GM12891 (cell line): ENCODE measurements at places on chromosomes 16 and 17.

GRCh38 chr16:59342669-59343068, 608.6 kb upstream of the GOT2 start:
- no peak for DNase-seq

DNA sequence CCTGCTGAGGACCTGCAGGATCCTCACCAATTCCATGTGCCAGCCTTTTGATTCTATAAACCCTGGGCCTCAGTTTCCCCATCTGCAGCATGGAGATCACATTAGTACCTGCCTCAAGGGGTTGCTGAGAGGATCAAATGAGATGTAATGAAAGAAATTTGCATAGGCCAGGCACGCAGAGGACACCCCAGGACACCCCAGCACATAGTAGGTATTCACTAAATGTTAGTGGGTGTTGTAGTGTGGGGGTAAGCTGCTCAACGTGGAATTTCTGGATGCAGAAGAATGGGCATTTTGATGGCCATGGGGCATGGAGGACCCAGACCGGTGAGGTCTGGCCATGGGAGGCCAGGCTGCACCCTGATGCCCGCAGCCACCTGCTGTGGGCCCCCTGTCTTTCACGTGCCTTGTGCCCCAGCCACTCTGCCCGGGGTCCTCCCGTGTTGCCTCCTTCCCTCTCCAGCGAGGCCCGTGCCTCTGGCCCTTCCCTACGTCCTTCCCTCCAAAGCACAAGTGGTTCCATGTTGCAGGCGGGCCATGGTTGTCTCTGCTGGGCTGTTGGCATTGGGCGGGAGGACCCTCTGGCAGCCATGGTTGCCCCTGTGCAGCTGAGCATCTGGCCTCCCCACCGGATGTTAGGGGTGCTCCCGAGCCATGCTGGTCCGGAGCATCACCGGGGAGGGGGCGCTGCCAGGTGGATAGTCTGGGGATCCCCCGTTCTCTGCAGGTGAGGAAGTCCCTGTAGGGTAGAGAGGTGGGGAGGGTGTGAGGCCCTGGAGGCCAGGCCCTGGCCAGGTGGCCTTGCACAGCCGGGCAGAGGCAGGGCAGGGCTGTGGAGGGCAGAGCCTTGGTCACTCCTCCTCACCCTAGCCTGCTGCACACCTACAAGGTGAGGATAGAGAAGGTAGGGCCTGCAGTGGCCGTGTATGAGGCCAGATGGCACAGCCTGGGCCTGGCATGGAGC, 8.6 kb downstream of the MAP2K3 start:
- no peak for DNase-seq

- DNase-seq = no peak
Observed at GRCh38 chr17:57370619-57371018, 114.3 kb downstream of the MSI2 start.

- DNase-seq = no peak
Observed at GRCh38 chr16:10635365-10636021, 55.1 kb upstream of the EMP2 start.

DNA sequence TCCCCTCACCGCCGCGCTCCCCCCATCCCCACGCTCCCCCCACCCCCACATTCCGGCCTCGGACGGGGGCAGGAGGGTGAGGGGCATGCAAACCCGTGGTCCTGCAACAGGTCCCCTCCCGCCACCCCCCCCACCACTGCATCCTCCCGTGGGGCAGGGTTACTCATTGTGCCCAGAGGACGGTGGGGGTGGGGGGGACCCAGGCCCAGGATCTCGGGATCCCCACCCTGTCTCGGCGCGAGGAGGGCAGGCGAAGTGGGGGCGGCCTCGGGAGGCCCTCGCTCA, 8.5 kb downstream of the SLC22A31 start:
- no peak for DNase-seq

DNA sequence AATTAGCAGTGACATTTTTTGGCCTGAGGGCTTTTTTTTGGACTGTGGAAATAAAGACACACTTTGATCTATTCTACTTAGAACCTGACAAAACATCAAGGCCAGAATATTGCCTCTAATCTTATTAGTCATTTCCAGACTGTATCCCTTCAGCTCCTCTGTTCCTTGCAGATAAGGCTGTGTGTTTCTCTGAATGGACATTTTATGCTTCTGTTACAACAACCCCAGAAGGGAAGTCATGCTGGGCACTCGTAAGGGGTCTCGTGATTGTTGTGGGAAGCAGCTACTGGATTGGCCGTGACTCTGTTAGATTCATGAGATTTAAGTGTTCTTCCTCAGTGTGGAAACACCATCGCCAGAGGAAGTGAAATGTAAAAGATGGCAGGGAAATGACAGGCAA, 31.6 kb upstream of the HS3ST2 start:
- DNase-seq = no peak

- no peak for DNase-seq
Observed at GRCh38 chr16:9088848-9089247, 2.6 kb upstream of the HAPSTR1 start.

- DNase-seq = no peak
Observed at GRCh38 chr16:55282441-55282840, 41.6 kb upstream of the IRX6 start.

DNA sequence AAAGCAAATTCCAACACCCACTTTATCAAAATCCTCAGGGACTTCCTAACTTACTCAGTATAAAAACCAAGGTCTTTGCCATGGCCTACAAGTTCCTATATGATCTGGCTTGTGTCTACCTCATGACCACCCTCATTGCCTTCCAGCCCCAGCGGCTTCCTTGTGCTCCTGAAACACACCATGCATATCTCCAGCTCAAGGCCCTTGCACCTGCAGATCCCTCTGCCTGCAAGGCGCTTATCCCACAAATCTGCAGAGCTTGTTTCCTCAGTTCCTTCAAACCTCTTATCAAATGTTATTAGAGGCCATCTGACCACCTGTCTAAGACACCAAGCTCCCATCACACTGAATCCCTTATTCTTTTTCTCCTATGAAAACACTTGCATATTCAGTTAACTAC, 2.6 kb downstream of the BBS2 start:
- DNase-seq = no peak

- DNase-seq = no peak
Observed at GRCh38 chr17:50467114-50467854, 1.4 kb downstream of the CHAD start.

DNA sequence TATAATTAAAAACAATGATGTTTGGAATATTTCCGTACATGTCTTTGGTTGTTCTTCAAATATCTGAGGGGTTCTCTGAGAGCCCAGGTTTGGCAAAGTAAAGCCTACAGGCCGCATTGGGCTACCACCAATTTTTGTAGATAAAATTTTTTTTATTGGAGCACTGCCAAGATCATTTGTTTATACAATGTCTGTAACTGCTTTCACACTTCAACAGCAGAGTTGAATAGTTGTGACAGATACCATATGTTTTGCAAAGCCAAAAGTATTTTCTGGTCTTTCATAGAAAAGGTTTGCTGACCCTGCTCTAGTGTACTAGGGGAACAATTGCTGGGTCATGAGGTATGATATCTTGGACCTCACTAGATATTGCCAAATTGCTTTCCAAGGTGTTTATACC, 10.5 kb downstream of the PPM1D start:
- no peak for DNase-seq

GRCh38 chr17:2706911-2707510, 4.6 kb downstream of the CLUH start:
- no peak for DNase-seq

DNA sequence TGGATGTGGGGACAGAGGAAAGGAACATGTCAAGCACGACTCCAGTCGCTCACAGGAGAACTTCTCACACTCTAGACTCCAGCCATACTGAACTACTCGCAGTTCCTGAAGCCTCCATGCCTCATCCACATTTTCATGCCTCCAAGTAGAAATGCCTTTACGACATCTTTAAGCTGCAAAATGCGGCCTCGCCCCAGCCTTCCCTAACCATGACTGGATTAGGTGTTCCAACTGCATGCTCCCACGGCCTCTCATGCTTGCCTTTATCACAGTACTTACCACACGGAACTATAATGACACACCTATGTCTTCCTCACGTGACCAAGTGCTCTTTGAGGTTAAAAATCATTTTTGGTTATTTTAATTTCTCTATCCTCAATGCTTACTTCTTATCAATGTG, 23.9 kb downstream of the SMG6 start:
- DNase-seq = no peak

- no peak for DNase-seq
Observed at GRCh38 chr16:12310286-12310685, 333.8 kb downstream of the SNX29 start.

DNA sequence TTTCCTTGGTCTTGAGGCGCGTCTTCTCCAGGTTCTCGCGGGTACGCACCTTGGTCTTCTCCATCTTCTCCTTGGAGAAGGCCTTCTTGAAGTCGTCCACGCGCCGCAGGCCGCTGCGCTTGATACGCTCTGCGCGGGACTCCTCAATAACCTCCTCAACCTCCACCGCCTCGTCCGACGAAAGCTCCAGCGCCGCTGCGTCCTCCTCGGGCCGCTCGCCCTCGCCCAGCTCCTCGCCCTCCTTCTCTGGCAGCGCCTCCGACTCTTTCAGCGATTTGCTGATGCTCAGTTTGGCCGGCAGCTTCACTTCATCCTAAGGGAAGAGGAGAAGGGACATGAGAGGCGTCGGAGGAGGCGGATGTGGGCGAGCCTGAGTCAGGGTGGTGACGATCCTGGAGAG, 16.8 kb upstream of the STAT3 start:
- no peak for DNase-seq

DNA sequence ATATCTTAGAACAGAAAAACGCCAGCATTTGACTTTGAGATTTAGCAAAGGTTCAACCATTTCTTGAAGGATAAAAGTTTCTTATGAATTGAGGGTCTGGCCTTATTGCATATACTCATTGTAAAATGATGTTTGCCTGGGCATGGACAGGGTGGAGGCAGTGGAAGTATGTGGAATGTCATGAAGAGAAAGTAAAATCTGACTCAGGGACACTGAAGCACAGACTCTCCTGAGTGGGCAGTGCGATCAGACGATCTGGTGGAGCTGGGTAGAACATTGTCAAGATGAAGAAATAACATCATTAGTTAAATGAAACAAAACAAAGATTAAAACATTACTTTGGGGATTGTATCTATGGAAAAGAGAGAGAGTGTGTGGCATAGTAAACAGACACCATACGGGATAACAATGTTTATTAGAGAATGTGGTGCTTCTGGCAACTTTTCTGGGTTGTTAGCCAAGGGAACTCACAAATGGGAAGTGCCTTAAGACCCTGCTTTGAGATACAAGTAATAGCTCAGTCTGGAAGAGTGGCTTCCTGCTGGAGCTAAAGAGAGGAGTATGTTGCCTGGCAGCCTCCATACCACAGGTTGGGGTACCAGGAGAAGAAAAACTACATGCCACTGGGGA, 4.4 kb downstream of the MAP3K3 start:
- no peak for DNase-seq

- no peak for DNase-seq
Observed at GRCh38 chr16:11030990-11031510, 86.7 kb downstream of the CLEC16A start.

GRCh38 chr17:3221850-3222249, 14.4 kb downstream of the OR1A1 start:
- DNase-seq = no peak

DNA sequence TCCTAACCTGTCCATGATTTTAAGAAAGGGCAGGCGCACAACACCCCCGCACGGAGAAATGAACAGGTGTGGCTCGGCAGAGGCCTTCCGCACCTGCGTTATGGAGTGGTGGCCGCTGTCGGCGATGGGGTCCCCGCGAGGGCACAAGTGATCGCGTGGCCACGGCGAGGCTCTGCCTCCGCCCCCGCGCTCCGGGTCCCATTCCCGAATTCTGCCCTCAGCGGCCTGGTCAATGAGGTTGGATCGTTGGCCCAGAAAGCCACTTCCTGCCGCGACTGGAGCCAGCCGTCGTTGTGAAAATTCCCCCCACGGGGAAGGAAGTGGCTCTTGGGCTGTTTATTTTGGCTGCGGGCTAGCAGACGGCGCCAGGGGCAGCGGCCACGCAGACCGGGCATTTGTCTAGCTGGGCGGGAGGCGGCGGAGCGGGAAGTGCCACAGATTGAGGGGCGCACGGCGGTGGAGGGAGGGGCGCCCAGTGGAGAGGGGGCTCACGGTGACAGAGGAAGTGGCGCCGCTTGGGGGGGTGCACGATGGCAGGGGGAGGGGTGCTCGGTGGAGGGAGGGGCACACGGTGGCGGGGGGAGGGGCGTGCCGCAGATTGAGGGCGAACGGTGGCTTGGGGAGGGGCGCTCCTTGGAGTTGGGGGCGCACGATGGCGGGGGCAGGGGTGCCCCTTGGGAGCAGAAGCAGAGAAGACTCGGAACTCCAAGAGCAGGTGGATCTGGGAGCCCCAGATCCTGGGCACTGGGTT, 25.0 kb downstream of the MRC2 start:
- DNase-seq = no peak

DNA sequence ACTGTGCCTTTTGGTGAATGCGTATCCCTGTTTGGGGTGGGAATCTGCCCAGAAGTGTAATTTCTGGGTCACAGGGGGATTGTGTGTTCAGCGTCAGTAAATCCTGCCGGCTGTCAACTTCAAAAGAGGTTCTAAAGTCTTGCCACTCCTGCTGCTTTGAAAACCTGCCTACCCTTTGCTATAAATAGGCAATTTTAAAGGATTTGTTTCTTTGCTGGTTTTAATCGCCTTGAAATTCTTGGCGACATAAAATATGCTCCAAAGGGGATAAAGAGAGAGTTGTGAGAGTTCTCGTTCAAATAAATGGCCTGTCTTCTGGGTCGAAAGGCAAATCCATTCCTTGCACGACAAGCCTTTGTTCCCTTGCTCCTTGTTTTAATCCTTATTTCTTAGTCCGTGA, 143.4 kb downstream of the IRF8 start:
- DNase-seq = no peak
